Right kidney (tissue), 9 donors: ENCODE measurements at places on chromosomes 16 and 17.

- DNase-seq = no peak
Measured at GRCh38 chr16:24002619-24003018, 166.8 kb downstream of the PRKCB start.

DNA sequence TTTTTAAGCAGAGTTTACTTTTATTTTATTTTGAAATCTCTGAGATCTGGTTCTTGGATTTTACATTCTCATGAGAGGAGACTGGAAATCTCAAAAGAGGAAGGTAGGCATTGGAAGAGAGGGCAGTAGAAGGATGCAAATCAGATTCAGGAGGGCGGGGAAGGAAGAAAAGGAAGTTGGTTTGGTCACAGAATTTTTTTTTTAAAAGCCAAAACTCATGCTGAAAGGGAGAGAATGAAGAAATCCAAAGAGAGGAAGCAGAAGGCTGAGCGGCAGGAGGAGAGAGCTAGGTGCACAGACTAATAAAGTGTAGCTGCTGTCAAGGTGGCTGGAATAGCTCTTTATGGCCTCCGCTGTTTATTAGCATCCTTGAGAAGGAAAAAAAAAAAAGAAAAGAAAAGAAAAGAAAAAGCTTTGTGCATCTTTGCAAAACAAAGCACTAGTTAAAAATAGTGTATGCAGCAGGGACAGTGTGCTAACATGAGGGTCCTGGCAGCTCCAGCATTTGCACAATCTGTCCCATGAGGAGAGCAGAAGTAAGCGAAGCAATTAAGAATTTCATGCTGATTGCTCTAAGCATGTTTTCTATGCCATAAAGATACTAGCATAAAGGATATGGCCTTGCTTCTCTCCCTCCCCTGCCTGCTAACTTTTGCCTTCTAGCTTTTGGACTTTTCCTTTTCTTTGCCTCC is 194.2 kb downstream of the ZFHX3 start:
- no peak for DNase-seq

DNA sequence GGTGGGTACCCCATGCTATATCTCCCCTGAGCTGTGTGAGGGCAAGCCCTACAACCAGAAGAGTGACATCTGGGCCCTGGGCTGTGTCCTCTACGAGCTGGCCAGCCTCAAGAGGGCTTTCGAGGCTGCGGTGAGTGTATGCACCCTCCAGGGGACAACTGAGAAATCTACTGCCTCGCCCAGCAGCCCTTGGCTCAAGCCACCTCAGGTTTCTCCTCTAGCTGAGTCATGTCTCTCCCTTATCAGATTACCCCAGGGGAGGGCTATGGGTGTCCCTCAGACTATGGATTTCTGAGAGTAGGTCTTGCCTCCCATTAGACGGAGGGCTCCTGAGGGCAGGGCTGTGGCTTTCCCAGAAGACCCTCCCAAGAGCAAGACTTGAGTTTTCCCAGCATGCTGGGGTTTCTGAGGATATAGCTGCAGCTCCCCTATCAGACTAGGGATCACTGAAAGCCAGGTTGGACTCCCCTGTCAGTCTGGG is 6.7 kb downstream of the NEK8 start:
- no peak for DNase-seq

GRCh38 chr17:76036497-76037261 is 9.6 kb upstream of the EVPL start:
- DNase-seq = no peak

GRCh38 chr16:76622876-76623275 is 345.7 kb downstream of the CNTNAP4 start:
- DNase-seq = no peak

- no peak for DNase-seq
Measured at GRCh38 chr16:16867973-16868372, 489.0 kb downstream of the NPIPA7 start.

DNA sequence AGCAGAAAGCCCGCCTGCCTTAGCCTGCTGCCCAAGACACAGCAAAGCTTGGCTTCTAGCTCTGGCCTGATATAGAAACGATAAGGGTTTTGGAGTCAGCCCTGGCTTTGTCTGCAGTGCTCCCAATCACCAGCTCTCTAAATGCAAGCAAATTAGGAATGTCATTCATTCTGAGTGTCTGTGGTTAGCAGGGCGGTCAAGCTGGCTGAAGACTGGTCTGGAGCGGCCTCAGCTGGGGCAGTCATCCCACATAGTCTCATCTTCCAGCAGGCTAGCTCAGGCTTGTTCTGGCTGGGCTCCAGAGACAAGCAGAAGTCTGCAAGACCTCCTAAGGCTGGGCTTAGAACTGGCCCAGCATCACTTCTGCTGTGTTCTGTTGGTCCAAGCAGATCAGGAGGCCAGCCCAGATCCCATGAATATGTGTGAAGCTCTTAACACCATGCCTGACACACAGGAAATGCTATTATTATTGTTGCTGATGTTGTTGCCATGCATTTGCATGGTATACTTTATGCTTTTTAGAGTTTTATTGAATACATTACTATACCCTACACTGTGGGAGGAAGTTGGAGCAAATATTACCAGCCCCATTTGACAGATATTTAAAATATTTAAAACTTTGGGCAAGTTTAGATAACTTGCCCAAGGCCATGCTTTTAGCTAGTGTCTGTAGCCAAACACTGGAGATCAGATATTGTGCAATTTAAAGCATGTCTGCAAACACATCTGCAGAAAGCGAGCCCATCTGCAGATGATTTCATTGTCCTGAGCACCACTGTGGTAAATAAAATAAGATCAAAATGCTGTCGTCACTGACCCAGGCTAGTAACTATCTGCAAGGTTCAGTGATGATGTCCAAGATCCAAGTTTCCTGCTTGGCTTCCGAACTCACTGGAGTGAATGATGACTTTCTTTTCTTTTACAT is 24.8 kb downstream of the TMC7 start:
- DNase-seq = no peak

GRCh38 chr16:65975049-65975708 is 391.3 kb upstream of the CDH5 start:
- DNase-seq = no peak

DNA sequence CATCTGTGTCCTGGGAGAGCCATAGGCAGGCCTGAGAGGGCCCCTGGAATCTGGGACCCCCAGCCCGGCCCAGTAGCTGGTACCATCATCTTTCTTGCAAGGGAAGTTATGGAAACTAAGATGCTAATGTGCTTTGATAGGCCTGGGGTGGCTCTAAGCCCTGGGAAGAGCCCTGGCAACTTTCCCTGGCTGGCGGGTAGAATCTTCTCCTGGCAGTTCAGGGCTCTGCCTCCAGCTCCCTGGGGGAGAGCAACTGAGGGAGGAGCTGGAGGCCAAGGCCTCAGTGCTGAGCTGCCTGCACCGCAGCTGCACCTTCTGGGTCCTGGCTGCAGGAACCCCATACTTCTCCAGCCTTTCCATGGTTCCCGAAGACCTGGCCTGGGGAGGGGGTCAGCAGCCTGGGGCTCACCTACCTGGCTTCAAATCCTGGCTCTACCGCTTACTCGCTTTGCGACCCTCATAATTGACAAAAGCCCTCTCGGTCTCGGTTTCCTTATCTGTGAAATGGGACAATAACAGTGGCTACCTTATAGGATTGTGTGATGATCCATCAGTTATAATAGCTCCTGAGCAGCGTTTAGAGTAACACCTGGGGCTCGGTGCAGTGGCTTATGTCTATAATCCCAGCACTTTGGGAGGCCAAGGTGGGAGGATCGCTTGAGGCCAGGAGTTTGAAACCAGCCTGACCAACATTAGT is 333.7 kb downstream of the SEC14L1 start:
- no peak for DNase-seq

DNA sequence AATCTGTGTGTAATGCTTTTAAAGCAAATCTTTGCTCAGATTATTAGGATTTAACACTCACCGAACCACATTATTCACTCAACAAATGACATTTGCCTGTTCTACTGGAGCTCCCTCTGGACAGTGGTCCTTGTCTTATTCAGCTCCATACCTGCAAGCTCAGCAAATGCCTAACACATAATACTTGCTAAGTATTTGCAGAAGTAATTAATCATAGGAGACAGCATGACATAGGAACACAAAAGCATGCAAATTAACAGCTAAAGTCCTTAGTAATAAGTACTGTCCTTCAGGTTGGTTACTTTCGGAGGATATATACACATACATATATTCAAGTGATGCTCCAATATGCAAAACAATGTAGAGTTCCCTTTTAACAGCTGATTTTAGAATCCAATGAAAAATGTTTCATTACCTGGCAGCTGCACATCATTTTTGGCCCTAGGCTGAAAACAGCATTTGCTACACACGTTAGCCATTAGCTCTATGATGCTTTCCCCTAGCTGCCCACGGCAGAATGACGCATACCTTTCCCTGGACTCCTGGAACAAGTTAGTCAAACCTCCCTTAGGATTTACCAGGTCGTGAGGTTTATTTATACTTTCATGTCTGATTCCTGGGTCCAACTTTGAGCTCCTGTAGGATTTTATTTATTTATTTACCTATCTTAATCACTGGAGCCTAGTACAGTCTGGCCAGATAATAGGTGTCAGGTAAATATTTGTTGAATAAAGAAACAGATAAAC is 8.6 kb downstream of the BRD7 start:
- no peak for DNase-seq

DNA sequence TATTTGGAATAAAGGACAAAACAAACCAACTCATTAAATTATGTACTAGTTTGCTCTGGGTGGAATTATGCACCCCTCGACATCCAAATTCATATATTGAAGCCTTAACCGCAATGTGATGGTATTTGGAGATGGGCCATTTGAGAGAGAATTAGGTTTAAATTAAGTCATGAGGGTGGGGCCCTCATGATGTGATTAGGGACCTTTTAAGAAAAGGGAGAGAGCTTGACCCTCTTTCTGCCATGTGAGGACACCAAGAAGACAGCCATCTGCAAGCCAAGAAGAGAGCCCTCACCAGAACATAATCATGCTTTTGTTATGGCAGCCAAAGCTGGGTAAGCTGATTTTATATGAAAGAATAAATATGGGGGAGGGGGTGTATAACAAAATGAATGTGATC is 2.0 kb downstream of the C16orf87 start:
- no peak for DNase-seq

GRCh38 chr17:609232-609810 is 105.3 kb downstream of the VPS53 start:
- no peak for DNase-seq

- no peak for DNase-seq
Measured at GRCh38 chr16:951660-952301, 19.0 kb downstream of the LMF1 start.
